Fibroblast of skin of scalp (primary cell): ENCODE measurements at places on chromosomes 2 and 18.

DNA sequence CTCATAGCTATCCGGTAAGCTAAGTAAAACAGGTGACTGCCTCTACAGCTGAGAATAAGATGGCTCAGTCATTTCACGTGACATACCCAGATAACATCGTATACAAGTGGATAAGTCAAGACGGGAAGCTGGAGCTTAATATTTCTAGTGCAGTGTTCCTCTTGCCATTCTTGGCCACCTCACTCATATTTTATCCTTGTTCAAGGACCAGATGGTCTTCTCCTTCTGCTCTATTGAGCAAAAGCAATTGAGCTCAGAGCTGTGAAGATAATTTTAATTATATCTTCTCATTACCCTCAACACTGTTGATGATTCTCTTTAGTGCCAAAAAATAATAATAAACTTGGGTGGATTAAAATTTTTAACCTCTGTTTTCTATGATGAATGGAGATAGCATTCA lies 201.1 kb downstream of the DCC start:
- no peak for DNase-seq

- DNase-seq, result peak; percentile 38
Measured at GRCh38 chr2:218892693-218893348, 12.2 kb downstream of the WNT10A start.

DNA sequence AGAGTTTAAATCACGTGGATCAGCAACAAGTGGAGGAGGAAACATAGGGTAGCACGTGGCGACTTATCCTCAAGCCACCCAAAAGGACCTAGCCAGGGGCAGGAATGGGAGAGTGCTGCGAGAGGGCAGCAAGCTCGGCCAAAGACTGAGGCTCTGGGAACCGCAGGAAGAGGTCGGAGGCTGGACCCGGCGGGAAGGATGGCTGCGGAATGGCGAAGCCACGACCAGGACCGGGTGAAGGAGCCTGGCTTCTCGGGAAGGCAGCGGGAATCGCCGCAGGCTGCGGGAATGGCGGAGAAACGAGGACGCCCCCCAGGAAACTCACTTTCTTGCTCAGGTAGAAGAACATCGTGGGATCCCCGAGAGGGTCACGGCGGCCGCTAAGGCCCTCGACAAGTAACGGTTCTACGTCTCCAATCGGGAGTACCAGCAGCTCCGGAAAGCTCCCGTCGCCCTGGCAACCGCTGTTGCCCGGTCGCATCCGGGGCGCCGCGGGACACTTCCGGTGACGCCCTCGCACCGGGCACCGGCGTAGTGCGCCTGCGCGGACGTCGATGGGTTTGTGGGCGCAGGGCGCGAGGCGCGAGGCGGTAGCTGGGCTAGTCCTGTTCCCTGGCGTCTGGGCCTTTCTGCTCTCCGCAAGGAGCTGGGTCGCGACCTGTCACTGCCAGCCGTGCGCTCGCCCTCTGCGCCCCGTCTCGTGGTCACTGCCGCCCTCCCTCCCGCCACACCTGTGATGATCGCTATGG lies at the start of gene WDR35:
Gene WDR35, minus strand, starts transcription at position 439 of the 749 bp plus-strand sequence. Its CDS starts 90 bp downstream, at position 349.
- DNase-seq, result peak; percentile 89

DNA sequence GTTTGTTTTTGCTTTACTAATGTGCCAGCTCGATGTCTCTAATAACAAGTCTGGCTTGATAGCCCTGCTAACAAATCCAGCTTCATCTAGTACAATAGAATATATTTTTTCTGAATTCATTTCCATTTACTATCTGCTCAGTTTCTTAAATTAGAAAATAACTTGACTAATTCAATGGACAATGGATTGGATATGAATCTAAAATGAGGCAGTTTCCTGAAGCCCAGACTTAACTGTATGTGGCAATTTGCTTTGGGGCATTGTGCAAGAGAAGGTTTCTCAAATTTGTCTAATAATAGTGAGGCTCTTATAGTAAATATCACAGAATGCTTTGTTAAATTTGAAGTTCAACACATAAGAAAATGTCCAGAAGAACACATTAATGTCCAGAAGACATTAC lies 25.8 kb downstream of the CALCRL start:
- DNase-seq, result no peak

DNA sequence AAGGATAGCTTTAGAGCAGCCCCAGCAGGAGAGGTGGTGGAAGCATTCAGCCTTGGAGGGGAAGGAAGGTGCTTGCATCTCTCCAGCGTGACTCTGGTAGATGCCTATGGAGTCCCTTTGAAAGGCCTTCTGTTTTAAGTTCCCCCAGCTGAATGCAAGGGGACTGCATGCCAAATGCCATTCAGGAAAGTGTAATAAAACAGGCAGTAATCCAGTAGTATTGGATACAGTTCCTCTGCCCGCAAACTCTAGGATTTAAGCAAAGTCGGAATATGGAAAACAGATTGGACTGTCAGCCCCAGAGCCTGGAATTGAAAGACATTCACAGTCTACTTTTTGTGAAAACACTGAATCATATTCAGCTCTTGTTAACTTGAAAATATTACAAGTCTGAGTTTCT lies 125.2 kb upstream of the GAREM1 start:
- no peak for DNase-seq

GRCh38 chr2:239723486-239724193 lies 301.5 kb downstream of the NDUFA10 start:
- DNase-seq, result no peak

- DNase-seq, result no peak
Measured at GRCh38 chr2:168789776-168790175, 12.7 kb upstream of the NOSTRIN start.

DNA sequence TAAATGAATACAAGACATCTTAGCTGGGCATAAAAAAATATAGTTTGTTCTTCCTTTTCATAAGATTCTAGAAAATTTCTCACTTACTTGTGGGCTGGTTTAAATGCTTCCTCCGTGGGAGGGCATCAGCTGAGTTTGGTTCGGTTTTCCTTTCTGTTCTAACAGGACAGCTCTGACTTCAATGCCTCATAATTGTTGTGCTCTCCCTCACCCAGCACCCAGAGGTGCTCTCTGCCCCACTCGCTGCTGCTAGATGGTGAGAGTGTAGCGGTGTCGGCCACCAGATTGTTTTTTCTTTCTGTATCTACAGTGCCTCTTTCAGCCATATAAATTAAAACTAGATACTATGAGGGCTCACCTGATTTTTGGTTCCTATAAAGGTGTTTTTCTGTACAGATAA lies 407.2 kb upstream of the CDH7 start:
- no peak for DNase-seq

DNA sequence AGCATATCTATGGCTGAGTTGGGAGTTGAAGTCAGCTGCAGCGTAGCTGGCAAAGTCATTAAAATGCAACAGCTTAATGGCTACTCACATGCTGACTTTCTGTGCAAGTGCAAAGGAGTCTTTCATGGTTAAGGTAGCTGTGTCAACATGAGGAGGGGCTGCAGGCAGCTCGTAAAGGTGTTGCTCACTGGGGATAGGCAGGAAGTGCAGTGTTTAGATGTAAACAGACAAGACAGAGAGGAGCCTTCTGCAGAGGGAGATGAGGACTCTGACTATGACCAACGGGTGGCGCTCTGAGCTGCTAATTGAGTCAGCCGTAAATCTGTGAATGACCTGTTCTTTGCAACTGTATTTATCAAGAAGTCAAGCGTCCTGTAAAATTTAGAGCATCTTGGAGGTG lies 22.3 kb upstream of the CAVIN2 start:
- DNase-seq, result no peak

- peak; percentile 93 for DNase-seq
Measured at GRCh38 chr2:68994864-68995263, 18.1 kb upstream of the ANTXR1 start.

DNA sequence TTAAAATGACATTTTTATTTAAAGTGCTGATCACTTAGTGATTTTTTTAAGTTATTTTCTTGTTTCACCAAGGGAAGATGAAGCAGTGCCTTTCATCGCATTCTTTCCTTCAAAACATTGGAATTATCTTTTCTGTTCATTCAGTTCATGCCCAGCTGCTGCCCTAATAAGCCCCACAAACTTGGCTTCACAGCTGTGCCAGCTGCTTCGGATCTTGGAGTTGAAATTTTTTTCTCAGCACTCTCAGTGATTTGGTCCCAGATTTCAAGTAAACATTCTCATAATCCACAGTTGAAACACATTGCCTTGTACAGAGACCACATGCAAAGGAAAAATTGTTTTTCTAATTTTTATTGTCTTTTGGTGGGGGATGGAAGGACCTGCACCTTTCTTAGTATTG lies 353.3 kb upstream of the LRP1B start:
- DNase-seq, result no peak

DNA sequence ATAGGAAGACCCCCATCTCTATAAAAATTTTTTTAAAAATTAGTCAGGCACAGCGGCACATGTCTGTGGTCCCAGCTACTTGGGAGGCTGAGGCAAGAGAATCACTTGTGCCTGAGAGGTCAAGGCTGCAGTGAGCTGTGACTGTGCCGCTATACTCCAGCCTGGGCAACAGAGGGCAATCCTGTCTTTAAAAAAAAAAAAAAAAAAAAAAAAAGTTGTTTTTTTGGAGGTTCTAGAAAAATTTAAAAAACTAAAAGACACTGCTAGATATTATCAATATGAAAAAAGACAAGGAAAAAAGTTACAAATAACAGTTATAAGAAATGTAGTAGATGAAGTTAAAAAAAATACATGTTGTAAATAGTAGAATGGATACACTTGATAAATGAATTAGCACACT lies 56.1 kb upstream of the C2orf15 start:
- no peak for DNase-seq

DNA sequence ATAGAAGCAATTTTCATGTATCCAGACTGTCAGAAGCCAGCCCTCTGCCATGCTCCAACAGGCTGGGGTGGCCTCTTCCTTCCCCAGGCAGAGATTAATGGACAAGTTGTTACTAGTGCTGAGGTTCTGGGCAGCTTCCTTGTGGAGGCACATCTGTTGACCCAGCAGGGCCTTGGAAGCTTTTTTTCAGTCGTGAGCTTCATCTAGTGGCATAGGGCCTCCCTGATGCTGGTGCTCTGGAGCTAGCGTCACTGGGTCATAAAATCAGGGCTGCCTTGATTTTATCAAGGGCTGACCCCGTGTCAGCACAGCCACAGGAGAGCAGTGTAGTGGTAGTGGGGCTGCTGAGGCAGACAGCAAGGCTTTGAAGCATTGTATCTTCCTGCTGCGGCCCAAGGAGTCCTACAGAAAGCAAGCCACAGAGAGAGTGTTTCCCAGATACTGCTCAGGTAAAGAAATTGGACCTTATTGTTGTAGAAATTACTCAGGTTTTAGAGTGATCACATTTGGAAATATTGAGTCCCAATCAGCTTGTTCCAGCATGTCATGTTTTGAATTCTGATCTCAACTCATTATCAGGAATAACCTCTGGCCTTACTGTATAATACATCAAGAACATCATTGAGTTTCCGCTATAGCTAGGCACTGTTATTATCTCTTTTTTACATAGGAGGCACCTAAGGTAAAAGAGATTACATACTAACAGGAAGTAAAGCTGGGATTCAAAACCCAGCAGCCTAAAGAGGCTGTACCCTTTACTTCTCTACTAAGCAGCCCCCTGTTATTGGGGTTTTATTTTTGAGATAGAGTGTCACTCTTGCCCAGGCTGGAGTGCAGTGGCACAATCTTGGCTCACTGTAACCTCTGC lies 92.3 kb upstream of the ALPP start:
- DNase-seq, result no peak

- no peak for DNase-seq
Measured at GRCh38 chr2:64650722-64651338, 2.9 kb downstream of the SERTAD2 start.

DNA sequence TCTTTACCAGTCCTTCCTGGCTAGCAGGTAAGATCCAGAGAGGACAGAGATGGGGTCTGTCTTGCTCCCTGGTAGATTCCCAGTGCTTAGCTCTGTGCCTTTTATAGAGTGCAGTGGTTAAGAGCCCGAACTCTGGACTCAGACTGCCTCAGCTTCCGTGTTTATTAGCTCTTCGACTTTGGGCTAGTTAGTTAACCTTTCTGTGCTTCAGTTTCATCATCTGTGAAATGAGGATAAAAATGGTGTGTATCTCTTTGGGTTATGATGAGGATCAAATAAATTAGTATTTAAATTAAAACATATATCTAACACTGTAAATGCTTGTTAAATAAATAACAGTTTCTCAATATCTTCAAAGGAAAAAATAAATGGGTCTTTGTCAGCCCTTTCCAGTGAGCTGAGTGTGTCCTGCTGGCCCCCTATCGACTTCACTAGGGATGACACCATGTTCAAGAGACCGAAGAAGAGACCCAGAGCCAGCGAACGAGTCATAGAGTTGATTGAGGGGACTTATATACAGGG lies 38.2 kb downstream of the CERS6 start:
- peak; percentile 27 for DNase-seq

- no peak for DNase-seq
Measured at GRCh38 chr2:49598231-49598630, 443.9 kb upstream of the FSHR start.

DNA sequence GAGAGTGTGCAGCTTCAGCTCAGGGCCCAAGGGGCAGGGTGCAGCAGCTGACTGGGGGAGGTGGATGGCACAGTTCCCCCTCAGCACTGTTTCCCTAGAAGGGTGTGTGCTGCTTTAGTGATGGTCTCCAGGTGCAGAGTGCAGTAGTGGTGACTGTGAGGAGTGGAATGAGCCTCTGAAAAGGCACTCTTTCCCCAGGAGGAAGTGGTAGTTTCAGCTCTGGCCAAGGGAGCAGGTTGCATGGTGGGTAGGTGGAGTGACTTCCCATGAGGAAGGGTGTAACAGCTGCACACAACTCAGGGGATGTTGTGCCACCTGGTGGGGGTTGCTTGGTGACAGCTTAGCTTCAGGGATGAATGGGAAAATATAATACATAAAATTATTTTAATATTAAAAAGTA lies 251.5 kb upstream of the NXPH2 start:
- peak; percentile 23 for DNase-seq

DNA sequence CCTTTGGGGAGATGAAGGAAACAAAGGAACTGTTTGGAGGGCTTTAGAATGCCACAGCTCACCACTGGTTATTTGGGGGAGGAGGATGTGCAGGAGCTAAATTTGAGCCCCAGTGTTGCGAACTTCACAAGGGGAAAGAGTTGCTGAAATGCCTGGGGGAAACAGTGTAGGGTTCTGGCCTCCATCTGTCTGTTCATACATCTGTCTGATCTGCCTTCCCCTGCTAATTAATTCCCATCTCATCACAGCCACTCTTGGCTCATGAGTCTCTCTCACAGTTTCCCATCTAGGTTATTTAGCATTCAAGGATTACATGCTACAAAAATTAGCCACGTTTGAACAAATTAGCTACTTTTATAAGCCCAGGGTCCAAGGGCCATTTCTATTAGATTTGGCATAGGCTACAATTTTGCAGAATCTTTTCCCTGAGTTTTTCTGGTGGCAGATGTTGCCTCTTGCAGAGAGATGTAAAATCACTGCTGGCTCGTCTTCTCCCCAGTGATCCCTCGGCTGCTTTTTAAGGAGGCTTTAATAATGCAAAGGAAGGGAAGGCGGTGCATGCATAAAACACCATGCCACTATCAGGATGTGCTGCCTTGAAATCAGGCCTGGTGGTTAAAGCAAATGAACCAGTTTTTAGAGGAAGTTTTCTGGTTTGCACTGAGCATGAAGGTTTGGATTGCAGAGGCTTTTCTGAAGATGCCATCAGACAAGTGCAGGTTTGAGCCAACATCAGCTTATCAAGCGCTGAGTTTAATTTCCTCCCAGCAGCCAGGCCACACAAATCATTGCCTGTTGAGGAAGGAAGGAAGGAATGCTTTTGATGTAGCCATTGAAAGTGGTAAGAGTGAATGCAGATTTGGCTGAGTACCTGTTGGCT lies 35.0 kb downstream of the ADD2 start:
- no peak for DNase-seq

- DNase-seq, result peak; percentile 98
Measured at GRCh38 chr2:12759248-12759647, 42.5 kb downstream of the TRIB2 start.
